ENCODE measurements at places on chromosomes 3 and 15.

- no peak for DNase-seq
Observed at GRCh38 chr15:31782016-31782783, 248.1 kb upstream of the CHRNA7 start.

DNA sequence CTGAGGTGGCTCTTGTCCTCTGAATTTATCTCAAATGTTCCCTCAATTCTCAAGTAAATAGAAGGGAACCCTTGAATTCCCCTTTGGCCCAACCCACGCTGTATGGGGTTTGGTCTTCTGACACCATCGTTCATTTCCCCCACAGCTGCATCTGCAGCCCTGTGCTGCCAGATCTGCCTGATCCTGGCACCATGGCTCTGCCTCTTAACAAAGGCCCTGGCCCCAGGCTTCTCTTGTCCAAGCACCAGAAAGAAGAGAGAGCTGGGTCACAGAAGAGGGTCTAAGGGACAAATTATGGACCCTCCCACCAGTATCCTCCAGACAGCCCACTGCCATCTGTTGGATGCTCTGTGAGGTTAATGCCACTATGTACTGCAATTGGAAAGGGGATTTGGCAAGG is 1.8 kb downstream of the MAP1A start:
- DNase-seq: no peak

GRCh38 chr15:57561041-57561711 is 30.5 kb upstream of the MYZAP start:
- no peak for DNase-seq

DNA sequence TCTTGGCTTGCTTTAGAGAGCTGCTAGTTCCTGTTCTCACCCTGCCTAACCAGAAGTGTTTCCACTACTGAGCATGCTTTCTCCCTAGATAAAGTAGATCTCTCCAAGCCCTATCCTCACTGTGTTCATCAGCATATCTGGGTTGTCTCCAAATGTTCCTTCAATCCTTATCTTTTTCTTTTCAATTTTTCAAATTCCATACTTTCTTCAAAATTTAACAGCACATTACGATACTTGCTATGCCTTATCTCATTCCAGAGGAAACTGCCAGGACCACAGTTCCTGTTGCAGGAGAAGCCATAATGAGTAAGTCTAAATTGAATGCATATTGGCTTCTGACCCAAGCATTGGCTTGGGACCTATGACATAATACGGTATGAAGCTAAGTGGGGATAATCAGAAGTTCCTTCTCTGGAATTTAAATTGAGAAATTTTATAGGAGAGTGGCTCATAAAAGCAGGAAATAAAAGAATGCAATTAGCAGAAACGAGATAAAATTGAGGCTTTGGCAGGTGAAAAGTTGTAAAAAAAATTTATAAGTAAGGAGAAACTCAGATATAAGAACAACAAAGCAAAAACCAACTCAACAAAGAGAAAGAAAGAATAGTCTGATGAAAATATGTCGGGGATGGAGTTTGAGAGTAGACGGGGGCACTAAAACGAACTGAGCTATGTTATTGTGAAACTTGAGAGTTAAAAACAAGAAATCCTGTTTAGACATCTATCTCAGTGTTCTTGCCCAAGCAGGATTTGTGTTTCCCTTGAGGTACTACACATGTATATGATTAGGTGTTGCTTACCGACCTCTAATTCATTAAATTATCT is 631.7 kb upstream of the CCDC54 start:
- no peak for DNase-seq

DNA sequence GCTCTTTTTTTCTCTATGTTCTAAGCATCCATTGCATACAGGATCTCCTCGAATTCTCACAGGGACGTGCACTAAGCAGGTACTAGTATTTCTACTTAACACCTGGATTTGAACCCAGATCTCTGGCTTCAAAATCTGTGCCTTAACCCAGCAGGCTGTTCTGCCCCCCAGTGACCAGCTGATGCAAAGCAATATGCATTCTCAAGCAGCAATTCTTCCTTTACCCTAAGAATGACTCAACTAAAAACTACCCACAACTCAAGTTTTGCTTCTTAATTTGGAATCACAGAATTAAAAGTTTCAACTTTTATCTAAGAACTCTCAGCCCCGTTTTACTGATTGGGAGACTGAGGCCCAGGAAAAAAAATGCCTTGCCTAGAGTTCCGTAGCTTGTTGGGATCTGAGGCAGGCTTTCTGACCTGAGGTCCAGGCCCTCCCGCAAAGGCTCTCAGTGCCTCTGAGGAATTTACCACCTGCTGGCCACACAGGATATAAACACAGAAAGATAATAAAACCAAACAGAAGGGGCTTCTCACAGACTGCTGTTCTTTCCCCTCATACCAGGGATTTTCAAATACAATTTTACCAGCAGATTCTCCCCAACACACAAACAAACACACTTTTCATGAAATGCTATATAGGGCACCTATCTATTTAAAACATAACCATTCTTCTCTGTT is 115.4 kb upstream of the RAD18 start:
- DNase-seq: peak; percentile 41

DNA sequence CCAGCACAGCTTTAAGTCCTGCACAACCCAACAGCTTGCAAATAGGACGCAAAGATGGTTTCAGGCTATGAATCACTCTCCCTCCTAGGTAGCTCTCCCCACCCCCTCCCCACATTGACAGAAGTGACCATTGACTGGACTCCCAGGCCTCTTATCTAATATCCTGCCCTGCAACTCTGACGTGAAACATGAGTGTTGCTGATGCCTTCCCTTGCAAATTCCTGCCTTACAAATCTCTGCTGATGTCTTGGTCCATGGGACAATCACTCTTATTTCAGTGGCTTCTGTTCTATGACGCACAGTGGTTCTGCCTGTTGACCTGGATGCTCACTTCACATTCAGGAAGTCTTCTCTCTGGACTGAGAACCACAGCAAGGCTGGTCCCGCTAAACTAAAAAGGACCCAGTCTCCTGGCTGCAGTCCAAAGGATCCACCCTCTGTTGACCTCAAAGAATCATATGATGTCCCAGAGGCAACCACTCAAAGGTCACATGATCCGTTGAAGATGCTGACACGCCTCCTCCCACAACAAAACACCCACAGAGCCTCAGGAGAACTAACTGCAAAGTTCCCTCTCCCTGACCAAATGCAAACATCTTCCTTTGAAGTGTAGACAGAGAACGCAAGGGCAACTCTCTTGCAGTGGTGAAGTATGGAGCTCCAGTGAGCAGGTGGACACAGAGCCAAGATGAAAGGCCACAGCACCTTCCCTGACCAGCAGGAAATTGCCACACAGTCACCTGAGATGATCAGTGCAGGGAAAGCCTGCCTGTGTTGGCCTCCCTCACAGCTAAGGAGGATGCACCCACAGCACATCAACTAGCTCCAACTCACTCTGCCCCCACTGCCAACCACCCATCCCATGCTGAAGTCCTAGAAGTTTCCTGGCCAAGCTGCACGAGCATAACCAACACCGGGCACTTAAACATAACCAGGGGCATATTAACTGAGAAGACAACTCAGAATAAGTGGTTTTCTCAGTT is 112.3 kb downstream of the ADAMTS17 start:
- DNase-seq: no peak

GRCh38 chr3:73204841-73205240 is 143.4 kb downstream of the EBLN2 start:
- DNase-seq: no peak

DNA sequence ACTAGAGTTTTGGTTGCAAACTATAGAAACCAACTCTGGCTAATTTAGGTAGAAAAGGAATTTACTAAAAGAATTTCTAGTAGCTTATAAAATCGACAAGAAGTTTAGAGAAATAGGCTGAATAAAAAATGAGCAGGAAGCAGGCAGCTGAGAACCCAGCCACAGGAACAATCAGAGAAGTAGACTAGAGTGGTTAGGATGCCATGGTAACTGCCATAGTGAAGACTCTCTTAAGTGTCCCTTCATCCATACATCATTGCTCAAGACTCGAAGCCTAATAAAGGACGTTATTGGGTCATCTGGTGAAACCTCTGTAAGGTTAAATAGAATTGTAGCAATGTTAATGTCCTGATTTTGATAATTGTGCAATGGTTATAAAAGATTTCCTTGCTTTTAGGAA is 13.8 kb downstream of the AVEN start:
- DNase-seq: no peak

DNA sequence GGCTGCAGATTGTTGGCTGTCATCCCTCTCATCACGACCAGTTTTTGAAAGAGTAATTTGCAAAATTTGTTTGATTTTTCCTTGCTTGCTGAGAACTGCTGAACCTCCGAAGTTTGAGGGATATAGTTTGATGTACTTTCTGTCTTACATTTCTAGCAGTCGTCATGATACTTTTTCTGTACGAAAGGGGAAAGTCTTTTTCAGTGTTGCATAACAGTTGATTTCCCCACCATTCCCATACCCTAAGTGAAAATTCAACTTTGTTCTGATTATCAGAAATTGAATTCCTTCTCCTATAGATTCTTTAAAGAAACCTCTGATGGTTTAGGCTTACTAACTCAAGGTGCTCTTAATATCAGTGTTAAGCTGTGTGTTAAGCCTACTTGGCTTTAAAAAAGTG is 1.6 kb downstream of the PDE8A start:
- no peak for DNase-seq

DNA sequence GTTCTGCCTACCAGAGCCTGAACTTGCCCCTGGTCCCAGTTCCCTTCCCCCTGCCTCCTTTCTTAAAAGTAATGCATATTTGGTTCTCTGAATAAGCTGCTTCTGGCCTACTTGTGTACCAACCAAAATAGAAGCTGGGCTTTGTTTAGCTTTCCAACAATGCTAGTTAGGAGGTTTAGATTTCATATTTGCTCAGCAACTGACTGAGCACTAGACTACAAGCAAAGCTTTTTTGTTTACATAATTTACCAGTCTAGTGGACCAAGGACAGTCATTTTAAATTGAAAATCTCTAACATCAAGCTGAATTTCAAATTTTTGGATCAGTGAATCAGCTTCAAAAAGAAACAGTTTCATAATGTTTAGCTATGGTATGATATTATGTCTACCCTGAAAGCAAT is 331.2 kb downstream of the ULK4 start:
- no peak for DNase-seq

Data from HuH-7.5 (cell line).